ENCODE measurements at places on chromosomes 1 and 21.

DNA sequence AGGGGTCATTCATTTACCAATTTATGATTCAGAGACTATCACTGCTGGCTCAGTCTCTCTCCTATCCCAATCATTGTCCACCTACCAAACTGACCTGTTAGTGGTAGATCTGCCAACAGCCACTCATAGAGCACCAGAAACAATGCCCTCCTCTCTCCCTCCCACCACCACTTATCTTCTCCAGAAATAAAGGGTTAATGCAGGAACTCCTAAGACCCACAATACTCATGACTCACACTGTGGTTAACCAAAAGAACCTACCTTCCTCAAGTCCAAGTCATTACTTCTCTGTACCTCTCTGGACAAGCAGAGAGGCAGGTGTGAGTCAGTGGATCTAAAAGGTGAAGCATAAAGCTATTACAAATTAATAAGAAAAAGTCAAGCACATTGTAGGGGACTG, 40.9 kb upstream of the CAMK1G start:
- DNase-seq: no peak

GRCh38 chr1:206489980-206490770, 17.2 kb upstream of the RASSF5 start:
- peak; percentile 84 for DNase-seq

GRCh38 chr1:37476460-37477197, 2.2 kb downstream of the ZC3H12A start:
- DNase-seq: no peak

DNA sequence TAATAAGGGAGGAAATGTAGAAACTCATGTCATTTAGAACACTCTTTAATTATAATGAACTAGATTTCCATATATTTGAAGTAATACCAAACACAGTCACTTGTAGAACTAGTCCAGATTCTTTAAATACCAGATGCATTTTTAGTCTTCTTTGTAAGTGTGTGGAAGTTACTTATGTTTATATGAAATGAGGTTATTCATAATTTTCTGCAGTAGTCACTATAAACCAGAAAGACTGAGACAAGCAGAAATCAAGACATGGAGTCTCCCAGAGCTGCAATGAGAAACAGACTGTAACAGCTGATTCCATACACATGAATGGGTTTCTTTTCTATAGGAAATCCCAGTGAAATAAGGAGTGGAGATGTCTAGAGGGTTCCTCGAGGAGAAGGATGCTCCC, 216.6 kb upstream of the ZP4 start:
- no peak for DNase-seq

GRCh38 chr1:100219457-100219856, 30.2 kb downstream of the DBT start:
- DNase-seq: no peak

- no peak for DNase-seq
These were observed 30.3 kb downstream of the CD48 start for GRCh38 chr1:160681066-160681890.

- no peak for DNase-seq
These were observed 9.8 kb downstream of the SLC2A7 start for GRCh38 chr1:9016455-9016854.

DNA sequence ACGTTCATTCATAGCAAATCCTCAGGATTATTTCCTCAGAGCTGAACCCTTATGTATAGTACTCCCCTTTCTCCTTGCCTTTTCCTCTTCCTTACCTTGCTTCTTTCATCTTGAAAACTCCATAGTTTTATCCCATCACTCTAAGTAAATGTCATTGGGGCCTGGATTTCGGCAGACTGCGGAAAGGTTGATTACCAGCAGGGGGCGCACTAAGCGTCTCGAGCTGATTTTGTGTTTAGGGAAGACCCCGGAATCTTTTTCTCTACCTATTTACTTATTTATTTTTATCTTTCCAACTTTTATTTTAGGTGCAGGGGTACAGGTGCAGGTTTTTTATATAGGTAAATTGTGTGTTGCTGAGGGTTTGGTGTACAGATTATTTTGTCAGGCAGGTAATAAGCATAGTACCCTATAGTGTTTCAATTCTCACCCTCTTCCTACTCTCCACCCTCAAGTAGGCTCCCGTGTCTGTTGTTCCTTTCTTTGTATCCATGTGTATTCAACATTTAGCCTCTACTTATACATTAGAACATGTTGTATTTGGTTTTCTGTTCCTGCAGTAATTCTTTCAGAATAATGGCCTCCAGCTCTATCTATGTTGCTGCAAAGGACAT, 11.4 kb upstream of the MTARC1 start:
- DNase-seq: no peak

DNA sequence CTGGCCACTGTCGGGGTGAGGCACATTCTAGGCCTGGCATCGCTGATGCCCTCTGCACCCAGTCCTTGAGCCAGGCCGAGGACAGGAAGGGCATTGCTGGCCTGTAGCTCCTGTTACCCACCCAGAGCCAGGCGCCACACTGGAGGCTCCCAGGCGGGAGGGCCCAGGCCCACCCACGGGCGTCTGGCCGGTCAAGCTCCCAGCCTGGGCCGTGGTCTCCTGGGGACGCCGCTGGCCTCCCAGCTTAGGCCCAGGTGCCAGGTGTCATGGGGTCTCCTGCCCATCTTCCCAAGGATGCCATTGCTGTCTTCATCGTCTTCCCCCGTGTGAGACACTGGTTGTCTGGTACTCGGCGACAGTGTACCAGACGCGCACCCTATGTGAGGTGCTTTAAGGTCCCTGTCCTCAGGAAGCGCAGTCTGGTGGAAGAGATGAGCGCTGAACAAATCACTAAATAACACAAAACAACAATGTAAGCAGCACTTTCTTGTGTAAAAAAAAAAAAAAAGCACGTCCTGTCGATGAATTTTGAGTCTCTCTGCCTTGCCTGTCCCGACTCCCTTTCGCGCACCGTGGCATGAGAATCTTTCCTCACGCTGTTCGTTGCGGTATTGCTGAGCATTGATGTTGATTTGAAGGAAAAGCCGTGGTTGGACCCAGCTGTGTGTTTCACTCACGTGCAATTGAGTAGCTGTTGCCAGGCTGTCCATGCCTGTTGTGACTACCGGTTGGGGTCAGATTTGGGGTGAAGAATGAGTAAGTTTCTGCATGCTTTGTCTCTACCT, 27.0 kb upstream of the TRAPPC10 start:
- DNase-seq: no peak

GRCh38 chr1:67407498-67407897, 22.7 kb downstream of the SERBP1 start:
- DNase-seq: no peak

DNA sequence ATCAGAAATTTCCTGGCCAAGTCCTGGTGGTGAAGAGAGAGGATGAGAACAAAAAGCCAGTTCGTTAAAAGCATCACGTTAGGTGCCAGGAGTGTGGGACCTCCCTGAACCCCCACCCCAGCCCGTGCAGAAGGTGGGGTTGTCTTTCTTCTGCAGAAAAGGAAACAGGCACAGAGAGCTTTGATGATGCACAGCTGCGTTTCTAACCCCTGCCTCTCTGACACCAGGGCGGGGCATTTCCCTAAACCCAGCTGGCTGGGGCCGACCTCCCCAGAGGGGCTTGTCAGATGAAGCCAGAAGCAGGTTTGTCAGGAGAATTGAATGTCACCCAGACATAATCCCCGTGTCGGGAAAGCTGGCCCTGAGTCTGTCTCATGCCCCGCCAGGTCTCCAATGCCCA, 189.3 kb upstream of the EDN2 start:
- DNase-seq: no peak

DNA sequence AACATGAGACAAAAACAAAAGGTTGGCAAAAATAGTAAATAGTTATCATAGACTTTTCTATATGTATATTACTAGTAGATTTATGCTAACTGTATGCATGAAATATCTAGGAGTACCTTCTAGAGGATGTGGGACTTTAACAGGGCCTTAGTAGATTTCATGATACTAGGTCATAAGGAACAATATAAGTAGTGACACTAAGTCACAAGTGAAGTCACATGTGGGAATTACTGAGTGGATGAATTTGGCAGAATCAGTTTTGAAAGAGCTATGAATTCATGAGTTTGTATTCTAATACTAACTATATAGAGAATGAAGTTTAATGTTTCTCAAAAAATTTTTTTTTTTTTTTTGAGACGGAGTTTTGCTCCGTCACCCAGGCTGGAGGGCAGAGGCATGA, 53.1 kb upstream of the GPR25 start:
- no peak for DNase-seq

- DNase-seq: no peak
These were observed 61.8 kb upstream of the PTGFRN start for GRCh38 chr1:116847688-116848531.

GRCh38 chr1:74396933-74397332, 115.5 kb downstream of the LRRC53 start:
- DNase-seq: no peak

DNA sequence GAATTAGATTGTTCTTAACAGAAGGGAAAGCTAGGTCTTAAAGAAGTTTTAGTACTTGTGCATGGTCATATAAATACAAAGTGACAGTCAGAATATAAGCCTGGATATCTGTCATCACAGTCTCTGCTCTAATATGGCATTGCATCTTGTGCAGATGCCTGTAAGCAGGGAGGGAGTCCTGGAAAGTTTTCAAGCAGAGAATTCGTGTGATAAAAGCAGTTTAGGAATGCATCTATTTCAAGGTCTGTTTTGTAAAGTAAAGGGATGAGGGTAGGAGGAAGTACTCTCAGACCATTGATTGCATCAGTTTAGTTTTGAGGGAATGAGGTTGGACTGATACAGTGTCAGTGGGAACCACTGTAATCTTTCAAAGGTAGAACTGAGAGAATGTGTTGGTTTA, 30.6 kb downstream of the IARS2 start:
- no peak for DNase-seq

DNA sequence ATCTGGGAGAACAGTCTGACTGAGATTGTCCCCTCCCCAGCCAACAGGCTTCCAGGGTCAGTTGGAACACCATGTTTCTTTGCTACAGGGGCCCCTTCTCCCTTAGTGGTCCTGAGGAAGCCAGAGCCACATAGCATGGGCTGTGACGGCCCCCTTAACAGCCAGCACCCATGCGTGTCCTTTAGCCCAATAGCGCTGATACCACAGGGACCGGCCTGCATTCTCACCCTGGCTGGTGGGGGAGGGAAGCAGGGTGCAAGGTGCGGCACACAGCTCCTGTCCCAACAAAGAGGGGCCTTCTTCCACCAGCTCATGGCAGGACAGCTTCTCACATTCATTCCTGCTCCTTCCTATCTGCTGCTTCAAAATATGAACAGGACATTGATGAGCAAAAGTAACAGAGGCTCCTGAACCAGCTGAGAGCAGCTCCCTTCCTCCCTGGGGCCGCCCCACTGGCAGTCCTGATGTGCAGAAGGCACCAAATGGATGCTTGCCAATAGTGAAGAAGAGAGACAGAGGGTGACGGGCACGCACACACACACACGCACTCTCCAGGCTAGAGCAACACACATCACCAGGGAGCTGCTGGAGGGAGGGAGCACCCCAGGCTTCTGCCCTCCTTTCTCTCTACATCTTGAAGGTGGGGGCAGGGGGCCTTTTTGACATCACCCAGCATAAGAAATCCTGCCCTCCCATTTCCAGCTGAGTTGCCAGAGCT, 99.4 kb downstream of the CRYAA start:
- DNase-seq: no peak

GRCh38 chr1:230581446-230582079, 60.7 kb upstream of the COG2 start:
- DNase-seq: no peak

GRCh38 chr1:36529769-36530260, 47.1 kb upstream of the CSF3R start:
- no peak for DNase-seq

- no peak for DNase-seq
These were observed 23.4 kb upstream of the COL16A1 start for GRCh38 chr1:31727195-31727594.

GRCh38 chr1:41045740-41046139, 24.2 kb upstream of the SLFNL1 start:
- DNase-seq: no peak
